ENCODE measurements at places on chromosomes 2 and 18.

- no peak for DNase-seq
Measured at GRCh38 chr18:22814329-22814703, 118.8 kb upstream of the RBBP8 start.

DNA sequence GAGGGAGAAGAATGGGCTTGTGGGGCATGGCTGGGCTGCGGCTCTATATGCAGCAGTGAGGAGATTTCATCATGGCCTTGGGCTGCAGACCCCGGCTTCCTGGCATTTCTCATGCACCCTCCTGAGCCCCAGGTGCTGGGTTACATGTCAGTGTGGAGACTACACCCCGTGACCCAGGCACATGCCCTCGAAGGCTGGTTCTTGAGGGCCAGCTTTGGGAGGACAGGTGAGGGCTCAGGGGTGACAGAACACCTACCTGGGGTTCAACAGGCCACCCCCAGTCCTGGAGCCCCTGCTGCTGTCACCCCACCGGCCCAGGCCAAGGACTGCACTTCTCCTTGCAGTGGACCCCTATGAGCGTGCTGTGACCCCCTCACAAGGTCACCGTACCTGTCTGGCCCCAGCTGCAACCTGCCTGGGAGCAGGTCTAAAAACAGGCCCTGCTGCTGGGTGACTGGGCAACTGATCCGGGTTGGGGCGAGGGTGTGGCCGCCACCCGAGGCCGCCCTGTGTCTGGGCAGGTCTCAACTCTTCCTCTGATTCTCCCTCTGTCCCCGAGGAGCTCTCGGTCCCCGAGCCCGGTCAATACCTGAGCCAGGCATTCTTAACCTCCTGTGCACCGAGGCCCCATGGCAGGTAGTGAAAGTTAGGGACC lies 94.8 kb upstream of the OTOS start:
- no peak for DNase-seq

DNA sequence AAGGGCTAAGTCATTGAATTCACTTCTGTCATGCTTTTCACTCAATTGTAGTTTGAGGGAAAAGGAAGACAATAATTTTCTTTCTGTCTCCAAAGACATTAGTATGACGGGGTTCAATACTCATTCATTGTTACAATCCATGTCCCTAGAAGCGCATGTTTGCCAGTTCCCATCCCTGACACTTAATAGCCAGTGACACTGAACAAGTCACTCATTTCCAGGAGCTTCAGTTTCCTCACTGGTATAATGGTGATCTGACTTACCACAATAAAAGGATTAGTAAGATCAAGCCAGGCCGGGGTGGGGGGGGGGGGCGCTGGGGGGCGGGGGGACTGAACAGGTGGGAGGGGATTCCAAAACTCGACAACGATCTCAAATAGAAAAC lies 144.8 kb upstream of the MAP3K20 start:
- no peak for DNase-seq

GRCh38 chr2:67522148-67522547 lies 125.0 kb downstream of the ETAA1 start:
- DNase-seq, result no peak

DNA sequence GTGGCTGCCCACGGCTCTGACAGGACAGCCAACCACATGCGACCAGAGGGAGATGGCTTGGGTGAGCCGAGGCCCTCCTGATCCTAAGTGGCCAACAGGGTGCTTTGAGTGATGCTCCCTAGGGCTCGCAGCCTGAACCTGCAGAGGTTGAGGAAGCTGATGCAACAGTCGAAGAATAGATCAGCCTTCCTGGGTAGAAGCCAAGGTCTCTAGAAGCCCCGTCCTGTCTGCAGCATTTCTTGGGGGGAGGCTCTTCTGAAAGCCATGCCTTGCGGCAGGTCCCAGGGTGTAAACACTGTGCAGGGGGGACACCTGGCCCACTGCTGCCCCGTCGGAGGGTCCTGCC lies 136.4 kb downstream of the HDAC4 start:
- DNase-seq, result peak; percentile 37

DNA sequence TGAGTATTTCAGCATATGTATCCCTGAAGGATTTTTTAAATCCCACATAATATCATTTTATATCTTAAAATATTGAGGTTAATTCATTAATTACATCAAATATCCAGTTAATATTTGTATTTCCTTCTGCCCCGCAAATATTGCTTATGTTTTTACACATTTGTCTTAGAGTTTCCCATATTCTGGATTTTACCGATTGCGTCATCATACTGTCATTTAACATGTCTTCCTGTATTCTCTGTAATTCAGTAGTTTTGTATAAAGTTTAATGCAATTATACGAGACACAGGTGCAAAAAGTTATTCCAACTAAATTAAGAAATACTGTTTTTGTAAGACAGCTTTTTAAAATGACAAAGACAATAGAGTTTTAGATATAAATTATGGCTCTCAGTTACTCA lies 33.5 kb upstream of the UBXN4 start:
- no peak for DNase-seq

GRCh38 chr2:46239847-46240181 lies 57.4 kb upstream of the EPAS1 start:
- DNase-seq, result peak; percentile 76

GRCh38 chr18:80000877-80001276 lies 12.5 kb upstream of the TXNL4A start:
- no peak for DNase-seq

DNA sequence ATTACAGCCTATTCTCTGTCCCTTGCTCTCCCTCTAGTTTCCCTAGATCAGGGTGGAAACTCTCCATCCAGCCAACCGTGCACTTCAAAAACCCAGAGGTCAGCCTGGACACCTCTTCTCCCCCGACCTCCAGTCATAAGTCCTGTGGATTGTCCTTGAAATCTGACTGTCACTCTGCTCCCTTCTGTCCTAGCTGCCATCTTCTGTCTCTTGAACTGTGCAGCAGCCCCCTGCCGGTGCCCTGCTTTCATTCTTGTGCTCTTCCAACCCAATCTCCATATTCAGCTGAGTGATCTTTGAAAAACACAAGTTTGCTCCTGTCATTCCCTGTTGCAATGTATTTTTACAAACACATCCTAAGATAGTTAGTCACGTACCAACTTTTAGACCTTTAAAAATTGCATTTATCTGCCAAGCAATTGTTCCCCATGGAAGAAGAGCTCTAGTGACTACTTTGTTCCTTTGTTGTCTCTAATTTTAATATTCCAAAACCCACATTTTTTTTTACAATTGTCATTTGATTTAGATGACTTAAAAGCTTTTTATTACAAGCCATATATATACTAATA lies 254.3 kb downstream of the CAMKMT start:
- no peak for DNase-seq

- no peak for DNase-seq
Measured at GRCh38 chr18:9096685-9097084, 5.8 kb upstream of the NDUFV2 start.

- no peak for DNase-seq
Measured at GRCh38 chr2:64763126-64763525, 109.4 kb upstream of the SERTAD2 start.

DNA sequence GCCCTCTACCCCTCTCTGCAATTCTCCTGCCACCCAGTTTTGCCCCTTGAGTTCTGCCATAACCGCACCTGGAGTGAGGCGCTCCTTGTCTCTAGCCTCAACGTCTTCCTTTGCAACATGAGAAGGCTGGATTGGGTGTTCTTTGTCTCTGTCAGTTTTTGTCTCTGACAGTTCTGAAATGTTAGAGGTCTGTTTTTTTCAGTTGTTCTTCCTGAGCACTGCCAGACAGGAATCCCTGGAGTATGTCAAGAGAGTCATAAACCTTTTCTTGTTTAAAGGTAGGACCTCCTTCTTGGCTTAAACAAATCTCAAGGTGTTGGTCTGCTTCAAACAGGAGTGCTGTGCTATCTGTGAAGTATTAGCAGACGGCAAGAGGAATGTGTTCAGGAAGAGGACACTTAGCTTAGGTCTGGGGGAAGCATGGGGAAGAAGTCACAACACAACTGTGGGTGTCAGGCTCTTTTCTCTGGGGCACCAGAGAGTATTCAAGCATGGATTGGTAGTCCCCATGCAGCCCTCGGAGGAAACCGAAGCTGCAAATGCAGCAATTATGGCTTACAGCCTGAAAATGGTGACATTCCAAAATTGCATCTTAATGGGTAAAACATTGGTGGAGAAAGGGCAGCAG lies 32.3 kb downstream of the AFF3 start:
- no peak for DNase-seq

GRCh38 chr18:57443247-57443646 lies 8.1 kb downstream of the ONECUT2 start:
- DNase-seq, result no peak

GRCh38 chr2:180901331-180901730 lies 79.1 kb upstream of the UBE2E3 start:
- no peak for DNase-seq

GRCh38 chr2:2254206-2254605 lies 76.9 kb downstream of the MYT1L start:
- DNase-seq, result no peak

GRCh38 chr2:97645112-97645694 lies 659 bp upstream of the COX5B start:
- DNase-seq, result no peak

GRCh38 chr2:125696560-125696959 lies 959.4 kb upstream of the GYPC start:
- no peak for DNase-seq

GRCh38 chr2:233006648-233007047 lies 6.4 kb downstream of the NGEF start:
- DNase-seq, result no peak

GRCh38 chr18:62904396-62905285 lies 189.3 kb downstream of the PHLPP1 start:
- DNase-seq, result no peak

GRCh38 chr2:240507060-240507777 lies 50.6 kb downstream of the ANKMY1 start:
- no peak for DNase-seq

DNA sequence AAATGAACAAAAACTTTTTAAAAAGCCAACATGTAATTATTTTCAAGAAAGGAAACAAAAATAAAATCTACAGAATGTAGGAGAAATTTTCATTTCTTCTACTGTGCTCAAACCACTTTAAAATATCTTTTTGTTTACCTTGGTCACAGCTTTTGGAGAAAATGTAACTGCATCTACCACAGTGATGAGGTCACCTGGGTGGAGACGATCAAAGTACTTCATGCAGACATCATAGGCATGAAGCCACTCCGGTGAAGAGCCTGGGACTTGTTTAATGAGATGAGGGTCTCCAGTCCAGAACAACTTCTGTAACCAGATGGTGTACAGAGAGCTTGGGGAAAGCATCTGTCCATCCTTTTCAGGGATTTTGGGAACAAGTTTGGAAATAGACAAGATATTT lies 285.8 kb downstream of the NBAS start:
- no peak for DNase-seq

DNA sequence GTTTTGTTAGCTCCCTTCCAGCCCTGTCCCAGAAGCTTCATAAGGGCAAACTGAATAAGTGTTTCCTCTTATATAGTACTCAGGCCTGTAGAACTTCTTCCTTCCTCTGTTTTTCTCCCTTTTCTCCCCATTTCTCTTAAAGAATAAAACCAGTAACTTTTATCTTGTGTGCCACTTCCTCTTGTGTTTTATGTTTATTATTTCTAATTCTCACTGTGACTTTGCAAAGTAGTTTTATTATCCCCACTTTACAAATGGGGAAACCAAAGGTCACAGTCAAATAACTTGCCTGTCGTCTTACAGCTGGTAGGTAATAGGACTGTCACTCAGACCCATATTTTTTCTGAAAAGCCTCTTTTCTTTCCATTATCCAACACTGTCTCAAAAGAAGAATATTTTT lies 42.4 kb downstream of the RBBP8 start:
- DNase-seq, result no peak

- no peak for DNase-seq
Measured at GRCh38 chr2:83067947-83068346, 1391.1 kb downstream of the SUCLG1 start.

DNA sequence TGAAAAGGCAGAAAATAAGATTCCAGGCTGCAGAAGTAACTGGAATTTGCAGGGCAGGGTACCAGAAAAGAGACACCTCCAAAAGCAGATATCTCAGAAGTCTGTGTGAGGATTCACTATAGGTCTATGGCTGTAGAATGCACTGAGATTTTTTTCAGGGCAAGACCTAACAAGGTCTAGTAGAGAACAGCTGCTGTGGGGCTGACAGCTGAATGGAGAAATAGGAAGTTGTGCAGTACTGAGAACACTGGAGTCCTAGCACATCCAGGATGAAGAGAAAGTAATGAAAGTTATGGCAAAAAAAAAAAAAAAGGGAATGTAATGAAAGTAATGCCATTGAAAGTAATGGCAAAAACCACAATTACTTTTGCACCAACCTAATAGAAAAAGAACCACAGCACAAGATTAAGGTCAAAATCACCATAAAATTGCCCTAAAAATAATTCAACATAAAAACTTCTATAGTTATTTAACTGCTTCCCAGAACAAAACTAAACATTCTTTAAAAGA lies 57.3 kb downstream of the CPO start:
- no peak for DNase-seq
